ENCODE measurements at places on chromosomes 5 and 9.

DNA sequence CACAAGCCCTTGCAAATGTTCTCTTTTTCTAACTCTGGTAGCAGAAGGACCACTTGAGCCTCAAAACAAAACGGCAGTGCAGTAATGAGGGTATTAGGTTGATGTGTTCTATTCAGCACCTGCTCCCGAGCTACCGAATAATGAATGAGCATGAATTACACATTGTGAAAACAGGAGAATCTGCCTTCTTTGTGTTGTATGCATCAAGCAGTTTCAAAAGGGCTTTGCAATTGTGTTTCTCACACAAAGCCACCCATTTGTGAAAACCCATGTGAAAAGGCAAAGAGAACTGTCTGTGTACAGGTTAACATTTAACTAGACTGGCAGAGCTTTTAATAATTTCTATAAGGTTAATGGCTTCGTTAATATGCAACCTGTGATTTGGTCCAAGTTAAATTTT, 97.8 kb downstream of the STK32A start:
- no peak for DNase-seq

DNA sequence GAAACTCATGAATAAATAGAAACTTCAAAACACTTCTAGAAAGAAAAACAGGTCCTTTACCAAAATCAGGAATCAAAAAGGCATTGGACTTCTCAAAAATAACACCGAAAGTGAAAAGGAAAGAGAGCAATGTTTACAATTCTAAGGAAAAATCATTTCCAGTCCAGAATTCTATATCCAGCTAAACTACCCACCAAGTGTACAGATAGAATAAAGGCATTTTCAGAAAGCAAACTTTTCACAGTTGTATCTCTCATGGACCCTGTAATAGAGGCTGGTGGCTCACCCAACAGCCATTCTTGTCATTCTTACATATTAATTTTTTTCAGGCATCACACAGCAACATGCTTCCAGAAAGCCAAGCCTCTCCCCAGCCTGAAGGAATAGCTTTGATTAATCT, 63.7 kb downstream of the FOXD1 start:
- DNase-seq, result no peak

- DNase-seq, result no peak
Observed at GRCh38 chr9:35180801-35181200, 19.0 kb downstream of the UNC13B start.

DNA sequence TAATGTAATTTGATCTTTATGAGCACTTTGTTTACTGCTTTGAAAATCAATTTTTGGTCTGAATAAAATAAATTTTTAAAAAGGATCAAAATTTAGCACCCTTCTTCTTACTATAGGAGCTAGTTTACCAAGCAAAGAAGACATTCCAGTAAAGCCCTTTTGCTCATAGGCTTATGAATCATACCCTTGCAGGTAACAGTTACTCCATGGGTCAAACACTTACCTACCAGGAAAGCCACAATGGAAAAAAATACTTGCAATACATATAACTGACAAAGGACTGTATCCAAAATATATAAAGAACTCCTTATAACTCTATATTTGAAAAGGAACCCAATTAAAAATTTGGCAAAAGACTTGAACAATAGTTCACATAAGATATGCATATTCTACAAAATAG, 66.6 kb downstream of the SHOC1 start:
- no peak for DNase-seq

GRCh38 chr5:107104040-107104995, 566.4 kb downstream of the EFNA5 start:
- no peak for DNase-seq

GRCh38 chr9:112867275-112867991, 23.2 kb downstream of the SLC46A2 start:
- DNase-seq, result no peak

DNA sequence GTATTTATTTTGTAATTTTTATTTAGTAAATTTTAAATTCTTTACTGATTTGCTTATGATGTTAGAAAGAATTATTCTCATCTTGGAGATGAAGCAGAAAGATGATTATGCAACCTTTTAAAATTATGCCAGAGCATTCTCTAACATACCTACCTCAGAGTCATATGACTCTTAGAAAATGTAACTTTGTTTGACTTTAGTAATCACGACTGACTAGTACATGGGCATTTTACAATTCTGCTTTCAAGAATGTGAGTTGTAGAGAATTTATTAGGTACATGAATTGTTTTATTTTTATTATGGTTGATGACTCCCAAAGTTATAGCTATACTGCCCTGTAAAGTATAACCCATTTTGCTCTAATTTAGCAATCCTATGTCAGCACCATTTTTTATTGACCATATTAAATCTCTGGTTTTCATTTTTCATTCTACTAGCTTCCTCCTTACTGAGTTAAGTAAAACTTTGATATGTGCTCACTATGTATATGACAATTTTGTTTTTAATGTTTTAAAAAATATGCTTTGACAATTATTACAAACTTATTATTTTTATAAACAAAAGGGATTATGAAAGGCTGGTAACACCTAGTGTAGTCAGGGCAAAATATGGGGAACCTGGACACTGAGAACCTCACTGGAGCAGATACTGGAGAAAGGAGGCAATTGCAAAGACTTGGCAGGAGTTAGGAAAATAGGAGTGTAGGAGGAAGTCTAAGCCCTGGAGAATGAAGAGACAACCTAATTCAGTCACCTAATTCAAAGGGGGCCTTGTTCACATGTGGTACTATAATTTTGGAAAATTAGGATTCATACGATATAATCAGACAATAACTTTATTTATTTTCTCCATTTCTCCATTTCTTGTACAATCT, 249.7 kb upstream of the DAB2 start:
- DNase-seq, result no peak

DNA sequence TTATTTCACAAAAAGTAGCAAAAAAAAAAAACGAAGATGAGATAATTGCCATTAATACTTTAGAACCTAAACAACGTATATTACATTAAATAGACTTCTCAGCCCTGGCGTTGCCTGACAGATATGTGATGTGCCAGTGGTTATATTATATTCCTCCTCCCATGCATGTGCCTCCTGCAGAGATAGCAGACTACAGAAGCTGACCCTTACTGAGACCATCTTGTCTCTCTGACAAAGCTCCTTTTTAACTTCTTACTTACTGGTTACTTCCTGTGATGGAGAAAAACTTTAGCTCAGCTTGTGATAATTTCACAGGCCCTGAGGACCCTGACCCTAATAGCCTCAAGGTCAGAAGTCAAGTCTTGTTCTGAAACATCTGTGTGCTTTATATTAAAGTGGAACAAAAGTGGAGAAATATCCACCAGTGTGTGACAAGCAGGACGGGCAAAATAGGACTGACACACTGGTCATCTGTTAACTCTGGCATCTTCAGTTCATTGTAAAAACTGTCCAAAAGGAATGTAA, 80.6 kb upstream of the POU5F2 start:
- no peak for DNase-seq

DNA sequence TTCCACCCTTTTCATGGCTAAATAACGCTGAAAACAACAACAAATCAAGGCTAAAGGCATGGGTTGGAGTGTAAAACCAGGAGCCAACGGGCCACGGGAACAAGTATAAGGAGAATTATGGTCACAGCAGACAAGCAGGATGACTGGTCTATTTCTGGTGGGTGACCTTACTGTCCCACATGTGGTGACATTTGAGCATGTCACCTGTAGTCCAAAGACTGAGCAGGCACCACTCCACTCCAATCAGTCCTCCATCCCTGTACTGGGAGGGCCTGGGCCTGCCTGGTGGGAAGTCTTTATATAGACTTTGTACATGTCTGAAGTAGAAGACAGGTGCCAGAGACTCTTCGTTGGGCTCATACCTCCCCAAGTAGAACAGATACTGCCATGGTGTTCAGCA, 36.8 kb downstream of the C9orf153 start:
- no peak for DNase-seq

DNA sequence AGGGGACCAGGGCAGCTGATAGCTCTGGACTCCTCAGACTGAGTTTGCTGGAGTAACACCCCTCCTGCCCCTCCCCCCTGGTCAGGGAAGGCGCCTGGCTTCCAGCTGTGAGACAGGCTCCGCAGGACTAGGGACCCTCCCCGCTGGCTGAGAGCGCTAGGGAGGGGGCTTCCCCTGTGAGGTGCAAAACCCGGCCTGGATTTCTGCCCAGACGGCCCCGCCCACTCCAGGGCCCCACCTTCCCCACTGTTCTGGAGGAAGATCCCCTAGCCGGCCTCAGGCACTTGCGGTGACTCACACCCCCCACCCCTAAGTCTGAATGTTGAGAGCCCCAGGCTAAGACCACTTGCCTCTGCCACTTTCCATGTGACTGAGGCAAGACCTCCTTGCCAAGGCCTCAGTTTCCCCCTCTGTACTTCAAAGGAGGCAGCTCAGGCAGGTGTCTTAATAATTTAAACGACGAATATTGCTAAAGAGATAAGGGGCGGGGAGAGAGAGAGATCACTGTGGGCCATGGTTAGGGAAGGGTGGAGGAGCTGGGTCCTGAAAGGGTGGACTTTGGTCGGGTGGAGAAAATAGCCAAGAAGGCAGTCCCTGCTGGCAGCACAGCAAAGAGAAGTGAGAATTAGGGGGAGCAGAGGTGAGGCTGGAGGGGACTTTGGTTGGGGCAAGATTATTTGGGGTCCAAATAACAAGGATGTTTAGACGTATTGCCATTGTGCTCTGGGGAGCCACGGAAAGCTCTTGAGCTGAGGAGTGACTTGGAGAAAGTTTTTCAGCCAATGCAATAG, 1.0 kb upstream of the DAB2IP start:
- DNase-seq, result no peak

- no peak for DNase-seq
Observed at GRCh38 chr5:121899346-121899745, 47.7 kb downstream of the FTMT start.

DNA sequence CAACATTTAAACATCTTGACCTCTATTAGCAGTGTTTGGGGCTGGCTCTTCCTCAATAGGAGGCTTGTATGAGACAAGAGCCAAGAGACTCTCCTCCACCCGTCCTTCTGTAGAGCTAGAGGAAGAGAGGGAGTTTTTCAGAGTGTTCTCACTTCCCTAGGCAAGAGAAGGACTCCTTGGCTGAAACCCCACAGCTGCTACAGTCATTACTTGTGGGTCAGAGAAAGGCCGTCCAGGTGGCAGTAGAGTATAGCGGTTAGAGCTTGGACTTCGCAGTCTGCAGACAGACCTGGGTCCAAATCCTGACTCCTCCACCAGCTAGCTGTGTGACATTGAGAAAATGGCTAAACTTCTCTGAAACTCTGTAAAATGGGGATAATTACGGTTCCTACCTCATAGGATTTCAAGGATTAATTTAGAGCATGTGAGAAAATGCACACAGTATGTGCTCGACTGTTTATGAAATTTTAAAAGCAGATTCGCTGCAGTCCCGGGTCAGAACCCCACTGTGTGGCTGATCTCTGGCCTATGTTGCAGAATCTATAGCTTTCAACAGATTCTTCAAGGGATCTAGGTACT, 80.8 kb upstream of the ARAP3 start:
- no peak for DNase-seq

DNA sequence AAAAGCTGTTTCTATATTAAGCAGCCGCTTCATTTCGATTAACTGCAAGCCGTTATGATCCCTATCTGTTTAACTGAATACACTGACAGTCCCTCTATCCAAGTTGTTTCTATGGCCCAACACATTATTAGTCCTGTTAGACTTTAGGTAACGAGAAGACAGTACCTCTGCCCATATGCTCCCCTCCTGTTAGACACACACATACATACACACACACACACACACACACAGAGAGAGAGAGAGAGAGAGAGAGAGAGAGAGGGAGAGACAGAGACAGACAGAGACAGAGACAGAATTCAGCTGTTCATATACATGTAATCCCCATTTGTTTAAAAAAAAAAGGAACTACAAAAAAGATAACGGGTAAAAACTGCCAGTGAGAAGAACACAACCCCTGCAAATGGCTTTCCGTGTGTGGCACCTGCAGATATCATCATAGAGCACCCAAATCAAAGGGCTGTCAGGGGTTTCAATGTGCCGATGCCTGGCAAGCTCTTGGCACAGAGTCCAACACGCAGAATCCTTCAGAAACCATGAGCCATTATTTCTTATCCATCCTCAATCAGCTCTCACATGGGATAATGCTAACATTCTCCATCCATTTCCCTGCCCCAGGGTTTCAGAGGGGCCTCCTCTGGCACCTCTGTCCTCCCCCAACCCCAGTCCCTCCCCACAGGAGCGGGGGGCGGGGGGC, 144.0 kb downstream of the MYO10 start:
- DNase-seq, result no peak

DNA sequence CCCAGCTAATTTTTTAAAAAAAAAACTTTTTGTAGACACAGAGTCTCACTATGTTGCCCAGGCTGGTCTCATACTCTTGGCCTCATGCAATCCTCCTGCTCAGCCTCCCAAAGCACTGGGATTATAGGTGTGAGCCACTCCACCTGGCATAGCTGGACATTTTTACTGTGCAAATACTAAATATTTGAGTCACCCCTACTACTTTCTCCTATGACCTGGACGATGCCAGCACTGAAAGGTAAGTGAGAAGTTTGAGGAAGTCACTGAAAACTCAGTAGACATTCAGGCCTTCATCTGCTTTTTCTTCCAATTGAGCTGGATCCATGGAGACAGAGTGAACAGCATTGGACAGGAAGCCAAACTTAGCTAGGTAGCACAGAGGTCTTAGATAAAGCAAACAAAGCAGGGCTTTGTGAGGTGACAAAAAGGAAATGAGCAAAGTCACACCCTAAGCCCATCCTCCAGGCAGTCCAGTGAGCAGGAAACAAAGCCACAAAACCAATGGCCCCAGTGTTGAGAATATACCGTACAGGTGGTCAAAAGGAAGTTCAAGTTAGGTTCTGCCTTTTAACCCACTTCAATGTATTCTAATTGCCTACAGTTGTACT, 192.6 kb upstream of the RASA1 start:
- DNase-seq, result no peak
